ENCODE measurements at places on chromosomes 13 and 19.

DNA sequence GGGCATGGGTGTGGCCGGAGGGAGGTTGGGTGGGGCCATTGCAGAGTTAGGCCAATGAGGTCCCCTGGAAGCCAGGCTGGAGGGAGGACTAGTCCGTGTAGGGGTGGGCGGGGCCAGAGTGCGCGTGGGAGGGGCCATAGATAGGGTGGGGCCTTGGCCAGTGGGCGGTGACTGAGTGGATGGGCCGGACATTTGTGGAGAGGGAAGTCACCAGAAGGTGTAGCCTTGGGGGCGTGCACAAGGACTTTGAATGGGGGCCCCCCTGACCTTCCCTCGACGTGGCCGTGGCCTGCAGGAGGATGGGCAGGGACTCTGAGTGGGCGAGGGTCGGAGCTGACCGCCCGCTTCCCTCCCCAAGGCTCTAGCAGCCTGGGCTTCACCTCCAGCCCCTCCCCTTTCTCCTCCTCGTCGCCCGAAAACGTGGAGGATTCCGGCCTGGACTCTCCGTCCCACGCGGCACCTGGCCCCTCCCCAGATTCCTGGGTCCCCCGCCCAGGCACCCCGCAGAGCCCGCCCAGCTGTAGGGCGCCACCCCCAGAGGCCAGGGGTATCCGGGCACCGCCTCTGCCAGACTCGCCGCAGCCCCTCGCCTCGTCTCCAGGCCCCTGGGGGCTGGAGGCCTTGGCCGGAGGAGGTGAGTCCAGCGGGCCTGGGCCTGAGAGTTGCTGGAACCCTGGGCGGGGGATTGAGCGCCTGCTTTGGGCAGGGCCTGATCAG, 16.5 kb upstream of the B3GNT3 start:
- DNase-seq, result no peak

DNA sequence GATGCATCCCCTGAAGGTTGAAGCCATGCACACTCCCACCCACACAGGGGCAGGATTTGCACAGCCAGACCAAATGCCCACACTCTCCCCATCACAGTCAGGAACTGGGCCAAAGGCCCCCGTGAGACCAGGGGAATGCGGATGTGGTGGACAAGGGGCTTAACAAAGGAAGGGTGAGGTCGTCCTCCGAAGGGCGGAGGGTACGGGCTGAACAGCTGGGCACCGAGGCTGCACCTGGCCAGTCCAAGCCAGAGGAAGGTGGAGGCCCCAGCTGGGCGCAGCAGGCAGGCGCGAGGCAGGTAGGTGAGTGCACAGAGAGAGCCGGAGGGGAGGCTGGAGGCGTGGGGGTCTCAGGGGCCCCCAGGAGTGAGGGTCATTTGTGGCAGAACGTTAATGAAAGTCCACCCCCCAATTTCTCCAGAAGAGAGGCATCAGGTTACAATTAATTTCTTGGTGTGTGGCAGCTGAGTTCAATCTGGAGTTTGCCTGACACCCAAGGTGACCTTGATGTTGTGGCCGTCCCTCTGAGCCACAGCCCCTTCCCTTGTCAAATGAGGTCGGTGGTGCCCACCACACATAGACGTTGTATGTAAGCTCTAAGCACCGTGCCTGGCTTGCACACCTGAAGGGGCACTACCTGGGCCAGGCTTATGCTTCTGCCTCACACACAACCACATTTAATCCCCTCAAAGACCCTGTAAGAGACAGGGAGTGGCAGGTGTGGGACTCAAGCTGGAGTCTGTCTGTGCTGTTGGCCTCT, 2.9 kb downstream of the KLK15 start:
- no peak for DNase-seq

DNA sequence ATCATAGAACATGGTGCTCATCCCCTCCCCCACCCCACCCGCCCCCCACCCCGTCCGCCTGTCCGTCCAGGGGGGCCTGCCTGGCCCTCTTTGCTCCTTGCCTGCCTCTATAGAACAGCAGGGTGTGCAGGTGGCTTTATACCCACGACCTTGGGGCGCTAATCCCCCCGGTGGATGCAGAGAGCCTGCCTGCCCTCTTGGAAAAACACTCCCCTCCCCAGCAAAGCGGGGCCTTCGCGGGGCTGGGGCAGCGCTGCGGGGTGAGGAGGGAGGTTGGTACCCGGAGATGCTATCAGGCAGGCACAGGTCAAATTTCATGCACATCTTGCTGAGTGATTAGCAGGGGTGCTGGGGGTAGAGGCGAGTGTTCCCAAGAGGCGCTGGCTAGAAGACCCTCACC, 21.9 kb downstream of the RFX1 start:
- DNase-seq, result no peak

DNA sequence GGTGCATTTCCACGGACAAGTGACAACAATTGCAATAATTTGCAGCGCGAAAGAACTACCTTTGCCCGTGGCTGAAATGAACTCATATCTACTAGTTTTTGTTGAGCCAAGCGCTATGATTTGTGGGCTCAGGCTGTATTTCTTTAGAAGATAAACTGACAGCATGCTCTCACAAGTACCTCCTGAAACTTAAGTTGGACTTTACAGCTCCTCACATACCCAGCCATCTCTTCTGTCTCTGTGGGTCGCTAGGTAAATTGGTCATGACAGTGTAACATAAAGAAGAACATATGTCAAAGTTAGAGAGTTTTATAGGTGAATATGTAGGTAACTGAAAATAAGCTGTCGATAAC, 839 bp downstream of the COG6 start:
- no peak for DNase-seq

DNA sequence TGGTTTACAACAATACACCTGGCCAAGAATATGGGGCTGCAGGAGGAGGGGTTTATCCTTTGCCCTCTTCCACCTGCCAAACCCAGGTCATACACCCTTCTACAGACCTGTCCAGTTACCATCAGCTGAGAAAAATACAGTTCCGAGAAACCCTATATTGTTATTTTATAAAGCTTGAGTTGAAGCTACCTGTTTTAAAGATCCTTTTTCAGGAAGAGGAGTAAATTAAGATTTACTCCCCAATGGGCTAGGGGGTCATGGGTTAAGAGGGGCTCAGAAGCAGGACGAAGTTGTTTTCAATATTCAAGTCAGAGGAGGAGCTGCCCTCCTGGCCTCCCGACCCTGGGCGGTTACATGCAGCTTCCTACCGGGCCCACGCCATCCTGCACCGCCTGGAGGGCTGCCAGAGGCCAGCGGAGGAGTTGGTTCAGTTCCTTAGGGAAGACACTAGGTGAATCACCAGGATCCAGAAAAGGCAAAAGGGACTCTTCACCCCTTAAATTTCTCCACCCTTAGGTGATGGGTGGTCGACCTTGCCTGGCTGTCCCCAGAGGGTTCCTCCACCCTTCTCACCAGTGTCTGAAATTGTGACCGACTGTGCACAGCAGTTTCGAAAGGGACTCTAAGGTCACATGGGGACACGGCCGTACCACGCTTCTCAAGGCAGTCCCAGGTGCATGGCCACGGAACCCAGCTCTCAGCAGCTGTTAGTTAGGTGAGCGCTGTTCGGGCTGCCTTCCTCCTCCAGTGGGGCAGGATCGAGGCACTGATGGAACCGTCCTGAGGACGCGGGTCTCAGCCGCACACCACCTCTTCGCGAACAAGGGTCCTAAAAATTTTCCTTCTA, 1.2 kb downstream of the GJB2 start:
- no peak for DNase-seq

DNA sequence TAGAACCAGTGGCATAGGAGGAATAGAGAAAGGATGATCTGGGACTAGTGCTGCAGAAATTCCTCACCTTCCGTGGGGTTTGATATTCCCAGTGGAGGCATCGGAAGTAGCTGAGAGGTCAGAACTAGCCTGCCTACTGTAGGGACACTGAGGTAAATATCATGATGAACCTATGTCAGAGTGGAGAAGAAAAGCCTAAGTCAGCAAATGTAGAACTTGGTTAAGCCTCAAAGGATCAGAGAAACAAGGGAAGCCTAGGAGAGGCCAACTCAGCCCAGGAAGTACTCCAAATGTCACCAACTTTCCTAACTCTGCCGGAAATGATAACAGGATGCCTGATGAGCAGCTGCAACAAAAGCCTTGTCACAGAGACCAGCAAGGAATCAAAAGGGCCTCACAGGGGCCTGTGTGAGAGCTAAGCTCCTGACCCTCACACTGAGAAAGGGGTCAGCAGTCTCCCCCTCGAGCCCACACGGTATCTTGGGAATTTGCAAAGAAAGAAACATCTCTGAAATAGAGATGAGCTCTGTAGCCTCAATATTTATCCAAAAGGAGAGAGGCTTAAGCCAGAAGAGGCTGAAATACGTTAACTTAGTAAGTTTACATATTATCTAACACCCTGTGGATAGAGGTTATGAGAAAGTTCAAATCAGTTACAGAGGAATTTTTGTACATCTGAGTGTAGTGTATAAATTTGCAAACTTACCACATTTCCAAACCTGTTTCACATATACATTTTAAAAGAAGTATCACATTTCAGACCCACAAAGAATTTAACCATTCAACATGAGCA, 1064.3 kb downstream of the DIAPH3 start:
- DNase-seq, result no peak

DNA sequence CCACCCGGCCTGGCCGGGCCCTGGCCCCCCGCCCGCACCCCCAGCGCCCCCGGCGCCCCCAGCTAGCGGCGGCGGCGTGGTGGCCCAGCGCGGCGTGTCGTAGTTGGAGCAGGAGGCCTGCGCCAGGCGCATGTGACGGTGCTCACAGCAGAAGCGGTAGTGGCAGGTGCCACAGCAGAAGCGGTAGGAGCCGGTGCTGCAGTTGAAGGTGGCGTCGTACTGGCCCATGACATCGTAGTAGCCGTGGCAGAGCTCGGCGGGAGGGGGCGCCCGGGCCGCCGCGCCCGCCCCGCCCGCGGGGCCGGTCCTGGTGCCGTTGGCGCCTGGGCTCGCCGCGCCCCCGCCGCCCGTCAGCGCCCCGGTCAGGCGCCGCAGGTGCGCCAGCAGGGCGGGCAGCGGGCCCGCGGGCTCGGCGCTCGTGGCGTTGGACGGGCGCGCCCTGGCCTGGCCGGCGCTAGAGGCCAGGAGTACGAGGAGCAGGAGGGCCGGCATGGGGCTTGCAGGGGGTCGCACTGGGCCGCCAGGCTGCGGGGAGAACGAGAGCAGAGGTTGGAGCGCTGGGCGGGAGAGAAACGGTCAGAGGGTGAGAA, 633 bp downstream of the SHISA7 start:
- DNase-seq, result no peak

- DNase-seq, result no peak
These were observed 43.7 kb upstream of the ADGRE5 start for GRCh38 chr19:14337510-14337909.

DNA sequence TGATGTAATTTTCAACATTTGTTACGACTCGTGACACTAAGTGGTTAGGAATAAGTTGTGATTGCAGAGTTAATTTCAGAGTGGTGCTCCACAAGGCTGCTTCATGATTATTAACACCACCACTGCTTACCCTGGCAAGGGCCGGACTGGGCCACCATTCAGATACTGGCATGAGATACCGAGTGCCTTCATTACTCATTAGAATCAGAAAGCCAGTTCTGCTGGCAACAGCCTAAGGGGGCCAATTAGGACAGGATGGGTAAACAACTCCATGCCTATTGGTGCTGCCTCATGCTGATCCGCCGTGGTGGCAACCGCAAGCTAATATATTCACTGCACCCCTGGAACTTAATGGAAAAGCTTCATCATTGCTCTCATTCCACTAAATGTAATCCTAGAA, 575.1 kb downstream of the EFNB2 start:
- DNase-seq, result no peak

- no peak for DNase-seq
These were observed 5.5 kb downstream of the MAST3 start for GRCh38 chr19:18102916-18103542.

GRCh38 chr19:49968279-49968922, 7.4 kb upstream of the SIGLEC11 start:
- no peak for DNase-seq

- no peak for DNase-seq
These were observed 89.2 kb downstream of the DHRS12 start for GRCh38 chr13:51714663-51715168.

DNA sequence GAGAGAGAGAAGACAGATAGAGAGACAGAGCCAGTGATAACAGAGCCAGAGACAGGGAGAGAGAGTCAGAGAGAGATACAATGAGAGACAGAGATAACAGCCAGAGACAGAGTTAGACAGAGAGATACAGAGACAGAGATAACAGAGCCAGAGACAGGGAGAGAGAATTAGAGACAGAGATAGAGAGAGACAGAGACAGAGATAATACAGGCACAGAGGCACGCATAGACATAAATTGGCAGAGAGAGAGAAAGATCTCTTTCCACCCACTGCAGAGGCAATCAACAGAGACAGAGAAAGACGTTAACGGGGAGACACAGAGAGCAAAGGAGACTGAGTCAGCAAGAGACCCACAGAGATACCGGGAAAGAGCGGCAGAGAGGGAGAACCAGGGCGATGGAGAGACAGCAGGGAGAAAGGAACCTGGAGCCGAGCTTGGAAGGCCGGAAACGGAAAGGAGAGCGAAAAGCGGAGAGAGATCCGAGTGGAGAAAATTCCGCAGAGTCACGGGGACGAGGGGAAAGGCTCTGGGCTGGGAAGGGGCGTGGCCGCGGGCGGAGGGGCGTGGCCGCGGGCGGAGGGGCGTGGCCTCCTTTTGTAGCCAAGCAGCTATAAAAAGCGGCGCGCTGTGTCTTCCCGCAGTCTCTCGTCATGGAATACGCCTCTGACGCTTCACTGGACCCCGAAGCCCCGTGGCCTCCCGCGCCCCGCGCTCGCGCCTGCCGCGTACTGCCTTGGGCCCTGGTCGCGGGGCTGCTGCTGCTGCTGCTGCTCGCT, at the start of gene TNFSF9:
Gene TNFSF9, plus strand, starts transcription at position 641 of the 777 bp plus-strand sequence. Its CDS starts 11 bp downstream, at position 652.
- DNase-seq, result peak; percentile 64

DNA sequence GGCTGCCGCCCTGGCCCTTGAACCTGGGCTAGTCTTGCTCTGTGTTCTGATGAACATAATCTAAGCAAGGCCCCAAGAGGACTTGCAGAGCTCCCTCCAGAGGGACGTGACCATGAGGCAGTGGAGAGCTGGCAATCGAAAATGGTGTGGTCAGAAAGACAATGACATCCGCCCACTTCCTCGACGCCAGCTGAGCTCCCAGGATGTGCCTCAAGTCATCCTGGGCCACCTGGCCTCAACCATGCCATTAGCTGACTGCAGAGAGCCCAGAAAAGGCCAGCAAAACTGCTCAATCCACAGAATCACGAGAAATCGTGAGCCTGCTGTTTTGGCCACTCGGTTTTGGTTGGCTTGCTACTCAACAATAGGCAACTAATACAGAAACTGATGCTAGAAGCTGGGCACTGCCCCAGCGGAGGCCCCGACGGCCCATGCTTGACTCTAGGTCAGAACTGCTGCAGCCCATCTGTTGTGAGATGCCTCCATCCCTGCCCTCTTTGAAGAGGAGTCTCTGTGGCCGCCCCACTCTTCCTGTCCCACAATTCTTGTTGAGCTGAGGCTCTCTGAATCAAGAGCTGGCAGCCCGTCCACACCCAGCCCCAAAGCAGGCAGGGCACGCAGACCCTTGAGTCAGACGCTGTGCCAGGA, 53.3 kb downstream of the STK24 start:
- DNase-seq, result no peak

GRCh38 chr13:96629331-96629730, 364.9 kb downstream of the OXGR1 start:
- no peak for DNase-seq

DNA sequence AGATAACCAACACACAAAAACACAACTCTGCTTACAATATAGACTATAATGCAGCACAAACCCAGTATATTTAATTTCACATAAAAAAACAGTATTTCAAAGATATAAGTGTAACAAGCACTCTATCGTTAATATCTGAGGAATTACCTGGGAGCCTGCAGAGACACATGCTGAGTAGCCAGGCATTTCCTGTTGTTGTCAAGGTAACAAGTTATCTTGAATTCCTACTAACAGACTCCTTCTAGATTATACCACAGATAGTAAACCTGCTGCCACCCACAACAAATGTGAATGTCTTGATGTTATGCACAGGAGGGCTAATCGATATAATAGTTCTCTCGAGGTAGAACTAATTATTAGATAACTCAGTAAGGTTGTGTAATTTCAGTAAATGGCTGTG, 826.0 kb upstream of the PRR20A start:
- no peak for DNase-seq

Data from activated naive CD4-positive, alpha-beta T cell (primary cell).